ENCODE measurements at places on chromosomes 13 and 19. TPM values are rescaled to one million over a fixed set of nuclear protein-coding genes. Genes with fewer than 3 reads are reported as not detected.

GRCh38 chr13:25170554-25171111, 1.5 kb downstream of the AMER2 start:
- H3K4me3 ChIP-seq: no peak overlapping the region
- no peak overlapping the region for H3K27ac ChIP-seq
- no peaks in the 10 kb centered on the region for H3K36me3 ChIP-seq

DNA sequence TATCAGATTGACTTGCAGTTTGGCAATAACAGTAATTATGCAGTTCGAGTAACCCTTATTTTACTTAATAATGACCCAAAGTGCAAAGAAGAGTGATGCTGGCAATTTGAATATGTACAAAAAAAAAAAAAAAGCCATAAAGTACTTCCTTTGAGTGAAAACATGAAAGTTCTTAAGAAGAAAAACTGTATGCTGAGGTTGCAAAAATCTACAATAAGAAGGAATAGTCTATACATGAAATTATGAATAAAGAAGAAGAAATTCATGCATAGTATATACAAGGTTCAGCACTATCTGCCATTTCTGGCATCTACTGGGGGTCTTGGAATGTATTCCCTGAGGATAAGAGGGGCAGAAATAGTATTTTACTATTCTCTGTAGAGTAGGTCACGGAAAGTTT, 55.9 kb downstream of the ZC3H13 start:
- no peak overlapping the region for H3K27ac ChIP-seq
- no peak overlapping the region for H3K4me3 ChIP-seq
- H3K36me3 ChIP-seq: peaks cover 12% of the 10 kb centered on the region
- no peaks in the 10 kb centered on the region for H3K27me3 ChIP-seq
- no peaks in the 10 kb centered on the region for H3K4me1 ChIP-seq

GRCh38 chr13:98326291-98326690, 149.2 kb upstream of the RNF113B start:
- H3K4me1 ChIP-seq: peaks cover 21% of the 10 kb centered on the region
- no peak for DNase-seq
- H3K36me3 ChIP-seq: peaks cover 3% of the 10 kb centered on the region
- H3K27ac ChIP-seq: no peak overlapping the region
- no peaks in the 10 kb centered on the region for H3K27me3 ChIP-seq

GRCh38 chr19:46125447-46125846, 959 bp upstream of the IGFL3 start:
- H3K36me3 ChIP-seq: no peaks in the 10 kb centered on the region
- DNase-seq: no peak
- no peak overlapping the region for H3K27ac ChIP-seq
- H3K27me3 ChIP-seq: peaks cover 42% of the 10 kb centered on the region
- H3K4me1 ChIP-seq: no peaks in the 10 kb centered on the region

DNA sequence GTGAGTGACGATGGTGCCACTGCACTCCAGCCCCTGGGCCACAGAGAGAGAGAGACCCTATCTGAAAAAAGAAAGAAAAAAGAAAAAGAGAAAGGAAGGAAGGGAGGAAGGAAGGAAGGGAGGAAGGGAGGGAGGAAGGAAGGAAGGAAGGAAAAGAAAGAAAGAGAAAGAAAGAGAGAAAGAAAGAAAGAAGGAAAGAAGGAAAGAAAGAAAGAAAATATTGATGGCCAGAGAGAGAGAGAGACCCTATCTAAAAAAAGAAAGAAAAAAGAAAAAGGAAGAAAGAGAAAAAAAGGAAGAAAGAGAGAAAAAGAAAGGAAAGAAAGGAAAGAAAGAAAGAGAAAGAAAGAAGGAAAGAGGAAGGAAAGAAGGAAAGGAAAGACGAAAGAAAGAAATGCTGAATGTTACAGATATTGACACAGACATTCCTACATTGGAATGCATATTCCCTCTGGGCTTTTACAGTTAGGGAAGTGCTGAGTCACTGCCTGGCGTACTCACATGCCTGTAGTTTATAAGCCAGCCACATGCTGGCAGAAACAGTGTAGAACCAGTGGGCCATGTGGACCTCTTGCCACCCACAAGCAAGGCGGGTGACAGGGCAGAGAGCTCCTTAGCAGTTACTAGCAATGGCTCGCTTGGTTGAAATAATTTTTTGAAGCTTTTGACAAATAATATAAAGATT, 34.6 kb upstream of the SLC46A3 start:
- H3K27me3 ChIP-seq: no peaks in the 10 kb centered on the region
- DNase-seq: peak; percentile 91
- no peak overlapping the region for H3K4me3 ChIP-seq
- H3K4me1 ChIP-seq: peaks cover 6% of the 10 kb centered on the region

DNA sequence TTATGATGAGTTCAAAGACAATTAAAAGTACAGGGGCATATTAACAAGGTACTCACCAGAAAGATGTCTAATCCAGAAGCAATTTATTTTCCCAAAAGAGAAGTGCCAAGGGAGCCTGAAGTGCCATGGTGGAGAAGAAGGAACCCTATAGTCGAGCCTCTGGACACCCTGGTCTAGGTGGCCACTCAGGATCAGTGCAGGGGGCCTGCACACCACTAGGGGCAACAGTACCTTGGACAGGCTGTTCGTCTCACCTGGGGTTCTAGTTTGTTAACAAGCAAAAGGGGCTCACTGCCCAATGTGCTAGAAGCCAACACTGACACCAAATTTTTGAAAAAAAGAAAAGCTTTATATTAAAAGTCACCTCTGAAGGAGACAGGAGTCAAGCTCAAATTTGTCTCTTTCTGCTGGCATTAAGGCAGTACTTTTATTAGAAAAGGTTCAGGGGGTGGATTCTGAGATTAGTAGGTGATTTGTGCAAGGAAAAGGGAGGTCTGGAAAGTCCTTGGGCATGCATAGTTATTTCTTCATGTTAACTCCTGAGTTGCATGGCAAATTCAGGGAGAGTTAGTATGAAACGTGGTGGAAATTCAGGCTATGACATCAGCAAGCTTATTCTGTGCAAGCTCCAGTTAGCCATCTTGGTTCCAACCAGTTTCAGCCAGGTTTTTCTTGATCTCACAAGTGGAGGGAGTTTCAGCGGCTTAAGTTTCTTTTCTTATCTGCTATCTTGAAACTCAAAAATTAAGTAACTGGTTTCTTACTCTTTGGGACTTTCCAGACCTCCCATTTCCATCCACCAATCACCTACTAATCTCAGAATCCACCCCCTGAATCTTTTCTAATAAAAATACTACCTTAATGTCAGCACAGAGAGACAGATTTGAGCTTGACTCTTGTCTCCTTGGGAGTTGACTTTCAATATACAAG, 884 bp upstream of the CBY2 start:
- no peak overlapping the region for H3K27ac ChIP-seq
- H3K4me3 ChIP-seq: no peak overlapping the region
- H3K4me1 ChIP-seq: no peaks in the 10 kb centered on the region
- DNase-seq: no peak
- H3K27me3 ChIP-seq: peaks cover 4% of the 10 kb centered on the region

DNA sequence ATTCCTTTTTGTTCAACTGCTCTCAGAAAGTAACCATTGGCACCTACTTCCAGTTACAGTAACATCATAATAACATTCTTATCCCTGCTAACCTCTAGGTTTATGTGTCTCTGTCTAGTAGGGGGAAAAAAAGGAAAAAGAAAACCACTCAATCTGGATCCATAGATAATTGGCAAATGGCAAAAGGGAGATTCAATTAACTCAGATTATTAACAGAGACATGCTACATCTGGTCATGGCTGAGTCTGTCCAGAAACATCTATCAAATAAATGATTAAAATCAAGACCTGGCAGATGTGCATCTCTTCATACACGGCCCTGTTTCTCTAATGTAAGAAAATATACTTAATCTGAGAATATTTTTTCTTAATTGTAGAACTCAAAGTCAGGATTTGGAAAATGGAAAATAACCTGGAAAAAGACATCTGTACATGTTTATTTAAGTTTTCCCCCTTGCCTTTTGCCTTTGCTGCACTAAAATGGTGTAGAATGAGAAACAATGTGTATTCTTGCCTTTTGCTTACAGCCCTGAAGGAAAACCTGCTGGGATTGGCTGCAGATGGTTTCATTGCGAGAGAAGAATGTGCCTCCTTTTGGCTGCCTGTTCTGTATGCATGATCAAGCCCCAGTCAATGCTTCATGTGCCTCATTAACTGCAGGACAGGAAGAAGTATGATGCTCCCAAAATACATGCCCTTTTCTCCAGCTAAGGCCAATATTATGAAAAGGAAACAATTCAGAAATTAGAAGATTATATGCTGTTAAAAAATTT, 921.6 kb upstream of the PCDH20 start:
- H3K36me3 ChIP-seq: no peaks in the 10 kb centered on the region
- H3K4me1 ChIP-seq: no peaks in the 10 kb centered on the region
- no peaks in the 10 kb centered on the region for H3K27me3 ChIP-seq
- H3K27ac ChIP-seq: no peak overlapping the region
- no peak overlapping the region for H3K4me3 ChIP-seq

DNA sequence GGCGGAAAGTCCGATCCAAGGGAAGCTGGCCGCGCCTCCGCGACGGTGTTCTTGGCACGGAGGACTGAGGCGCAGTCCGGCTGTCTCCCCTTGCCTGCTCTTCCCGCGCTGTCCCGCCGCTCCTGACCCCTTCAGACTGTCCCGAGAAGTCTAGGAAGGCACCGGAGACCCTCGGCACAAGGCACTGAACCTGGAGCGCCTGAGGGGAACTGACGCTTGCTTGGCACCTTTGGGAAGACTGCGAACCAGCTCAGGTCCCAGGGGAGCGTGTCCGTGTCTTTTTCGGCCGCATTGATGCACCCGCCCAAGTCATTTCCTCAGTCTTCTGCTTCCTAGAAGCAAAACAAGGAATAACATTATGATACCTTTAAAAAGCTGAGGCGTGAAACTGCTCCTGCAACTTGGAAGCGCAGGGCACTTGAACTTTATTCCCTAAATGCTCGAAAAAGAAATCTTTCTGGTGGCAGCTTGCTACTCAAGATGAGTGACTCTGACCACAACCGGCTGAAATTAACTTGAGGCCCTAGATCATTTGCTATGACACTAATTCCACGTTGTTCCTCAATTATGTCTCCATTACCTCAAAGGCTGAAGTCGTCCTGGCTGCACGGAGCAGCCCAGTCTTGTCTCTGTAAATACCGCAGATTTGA, 735 bp upstream of the FLT1 start:
- no peak for DNase-seq
- H3K4me3 ChIP-seq: peak overlapping the region; percentile 94
- H3K27ac ChIP-seq: no peak overlapping the region
- no peaks in the 10 kb centered on the region for H3K36me3 ChIP-seq
- peaks cover 22% of the 10 kb centered on the region for H3K27me3 ChIP-seq

DNA sequence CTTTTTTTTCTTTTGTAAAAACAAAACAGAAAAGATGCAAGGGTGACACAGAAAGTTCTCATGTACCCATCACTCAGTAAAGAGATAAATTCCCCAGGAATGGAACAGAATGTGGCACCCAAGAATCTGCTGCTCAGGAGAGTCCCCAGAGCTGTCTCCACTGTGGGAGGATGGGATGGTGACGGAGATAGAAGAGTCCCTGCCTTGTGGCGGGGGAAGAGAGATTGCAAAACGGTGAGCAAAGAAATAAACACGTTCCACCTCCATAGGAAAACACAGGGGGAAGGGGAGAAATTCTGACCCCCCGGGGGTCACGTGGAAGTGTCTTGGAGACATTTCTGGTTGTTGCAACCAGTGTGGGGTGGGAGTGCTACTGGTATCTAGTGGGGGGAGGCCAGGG, 76.4 kb downstream of the INSR start:
- H3K27me3 ChIP-seq: no peaks in the 10 kb centered on the region
- no peaks in the 10 kb centered on the region for H3K4me1 ChIP-seq
- H3K27ac ChIP-seq: no peak overlapping the region
- no peaks in the 10 kb centered on the region for H3K36me3 ChIP-seq
- DNase-seq: no peak

- H3K27me3 ChIP-seq: no peaks in the 10 kb centered on the region
- no peak overlapping the region for H3K27ac ChIP-seq
- H3K4me1 ChIP-seq: no peaks in the 10 kb centered on the region
- DNase-seq: no peak
Measured at GRCh38 chr13:111506125-111506524, 185.7 kb downstream of the TEX29 start.

DNA sequence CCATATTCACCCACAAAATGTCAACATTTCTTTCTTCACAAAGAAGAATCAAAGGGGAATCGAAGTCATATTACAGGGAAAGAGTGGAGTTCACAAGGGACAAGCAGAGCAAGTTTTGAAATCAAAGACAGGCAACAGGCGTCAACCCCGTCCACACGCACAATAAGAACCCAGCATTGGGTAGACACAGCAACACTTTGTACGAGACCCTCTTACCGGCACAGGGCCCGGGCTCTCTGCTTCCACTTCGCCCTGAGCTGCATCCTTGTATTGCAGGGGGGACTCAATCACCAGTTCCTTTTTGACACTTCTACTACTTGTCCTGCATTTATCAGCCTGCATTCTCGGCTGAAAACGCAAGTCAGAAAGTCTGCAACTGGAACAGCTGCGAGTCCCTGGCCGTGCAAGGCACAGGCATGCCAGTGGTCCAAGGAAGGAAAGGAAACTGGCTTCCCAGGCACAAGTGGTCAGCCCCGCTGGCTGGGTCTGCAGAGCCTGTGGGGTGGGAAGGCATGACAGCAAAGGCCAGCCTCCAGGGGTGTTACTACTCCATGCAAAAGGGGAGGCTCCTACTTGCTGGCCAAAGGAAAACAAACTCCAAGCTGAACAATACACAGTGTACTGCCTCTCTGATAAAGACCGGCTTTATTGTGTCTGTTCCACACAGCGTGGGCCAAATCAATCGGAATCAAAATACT, at the start of gene DOCK9:
DOCK9 (minus strand) TSS at position 497 of the 698 bp plus-strand sequence; CDS start at position 342, 155 bp downstream.
- H3K27ac ChIP-seq: no peak within 1 kb of the TSS
- peak within 1 kb of the TSS; percentile 49 for H3K4me3 ChIP-seq
- peaks cover 6% of the 10 kb centered on the region for H3K4me1 ChIP-seq
- H3K27me3 ChIP-seq: no peaks in the 10 kb centered on the region
- no peaks in the 10 kb centered on the region for H3K36me3 ChIP-seq

Gene PGLYRP2
- not detected for total RNA-seq

Gene ICAM5
- 3.0 TPM for total RNA-seq

Data from IMR-90 (cell line).